Bone marrow (tissue), 2 donors: ENCODE measurements at places on chromosomes 4 and X.

GRCh38 chr4:76420762-76421581 lies at the start of gene CCDC158:
Gene CCDC158, minus strand, starts transcription at chr4:76421141. Its CDS starts 17,934 bp downstream, at chr4:76403207.
- no peak for DNase-seq

- DNase-seq: no peak
Measured at GRCh38 chrX:135416546-135416945, 5.2 kb upstream of the SMIM10L2A start.

- DNase-seq: peak; percentile 87
Measured at GRCh38 chr4:3531879-3532750, at the start of gene LRPAP1. Gene LRPAP1, minus strand, starts transcription at chr4:3532422. Its CDS starts 10 bp downstream, at chr4:3532412.

DNA sequence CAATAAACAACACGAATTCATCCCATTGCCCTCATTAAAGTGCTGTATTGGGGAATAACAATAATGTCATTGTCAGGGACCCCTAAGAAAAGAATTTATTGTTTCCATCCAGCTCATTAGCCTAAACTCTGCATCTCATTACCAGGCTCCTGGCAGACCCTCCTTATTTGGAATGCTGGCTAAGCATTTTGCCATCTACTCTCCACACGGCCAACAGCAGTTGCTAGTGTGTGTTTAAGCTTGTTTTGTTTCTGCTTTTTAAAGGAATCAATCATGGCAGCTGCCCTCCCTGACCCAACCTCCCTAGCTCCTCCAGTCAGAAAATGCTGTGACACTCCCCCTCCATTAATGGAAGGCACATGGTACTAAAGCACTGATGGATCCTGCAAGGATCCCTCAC lies 43.5 kb downstream of the GATB start:
- no peak for DNase-seq

DNA sequence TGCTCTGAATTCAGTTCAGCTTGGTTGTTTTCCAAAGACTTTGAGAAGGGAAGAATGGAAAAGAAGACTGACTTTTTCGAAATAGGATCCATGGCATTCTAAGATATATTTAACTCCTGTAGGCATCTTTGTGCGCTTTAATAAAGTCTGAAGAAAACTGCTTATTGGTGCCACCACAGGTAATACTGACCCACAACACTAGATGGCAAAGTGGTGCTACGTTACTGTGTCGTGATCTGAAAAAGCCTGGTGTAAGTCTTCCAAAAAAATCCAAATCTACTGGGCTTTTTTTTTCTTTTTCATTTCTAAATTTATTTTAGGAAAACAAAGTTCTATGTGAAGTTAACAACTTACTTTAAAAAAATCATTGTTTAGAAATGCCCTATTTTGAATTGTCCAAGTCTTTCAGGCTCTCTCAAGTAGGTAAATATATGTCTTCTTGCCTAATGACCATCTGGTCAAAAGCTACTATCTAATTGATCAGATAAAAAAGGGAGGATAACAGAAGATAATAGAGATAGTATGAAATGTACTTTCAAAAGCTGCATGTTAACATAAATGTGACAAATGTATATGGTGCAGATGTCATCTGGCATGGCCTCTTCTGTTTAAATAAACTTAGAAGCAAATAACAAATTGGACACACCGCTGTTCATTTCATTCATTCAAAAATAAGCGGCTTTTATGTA lies 47.0 kb upstream of the MID1IP1 start:
- DNase-seq: no peak

- DNase-seq: no peak
Measured at GRCh38 chrX:55867181-55867651, 149.7 kb downstream of the RRAGB start.

GRCh38 chr4:6972911-6973310 lies 63.3 kb downstream of the TBC1D14 start:
- DNase-seq: no peak

DNA sequence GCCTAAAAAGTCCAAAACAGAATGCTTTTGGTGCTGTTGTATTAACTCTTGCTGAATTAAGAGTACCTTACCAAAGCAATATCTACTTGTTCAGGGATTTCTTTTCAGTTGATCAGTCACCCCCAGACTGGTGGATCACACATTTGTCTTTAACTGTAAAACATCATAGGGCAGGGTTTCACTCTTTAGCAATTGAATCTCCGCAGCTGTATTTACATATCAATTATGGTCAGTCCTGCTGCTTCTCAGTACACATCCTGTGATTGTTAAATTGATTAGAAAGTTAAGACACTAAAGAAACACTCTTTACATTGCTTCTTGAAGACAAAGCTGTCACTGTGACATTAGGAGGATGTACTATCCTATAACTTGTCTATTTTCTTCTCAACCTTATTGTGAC lies 277.1 kb upstream of the ADGRL3 start:
- no peak for DNase-seq

DNA sequence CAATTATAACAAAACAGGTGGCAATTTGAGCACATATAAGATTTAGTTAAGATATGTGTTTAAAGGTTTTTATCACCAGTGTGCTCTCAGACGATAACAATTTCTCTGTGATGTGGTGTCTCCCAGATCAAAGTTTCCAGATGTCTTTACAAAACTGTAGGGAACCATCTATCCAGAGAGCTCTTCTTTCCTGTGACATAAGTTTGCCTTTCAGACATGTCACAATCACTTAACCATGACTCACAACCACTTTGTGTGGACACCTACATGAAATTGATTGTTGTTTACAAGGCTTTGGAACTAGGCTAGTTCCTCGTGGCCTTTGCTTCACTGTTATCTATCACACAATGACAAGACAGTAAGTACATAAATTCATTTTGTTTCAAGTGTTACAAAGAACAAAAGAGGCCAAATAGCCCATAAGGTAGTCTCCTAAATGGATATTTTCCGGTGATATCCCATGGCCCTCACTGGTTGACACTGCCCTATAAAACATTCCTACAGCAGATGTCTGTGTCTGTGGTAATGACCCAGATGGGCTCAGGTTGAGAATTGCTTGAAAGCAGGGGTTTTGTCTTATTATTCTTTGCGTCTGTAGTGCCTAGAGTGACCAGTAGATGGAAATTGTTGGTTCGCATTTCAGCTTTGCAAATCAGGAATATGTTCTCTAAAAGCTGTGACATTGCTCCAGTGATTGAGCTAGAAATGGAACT lies 297.8 kb upstream of the FAM241A start:
- DNase-seq: no peak

DNA sequence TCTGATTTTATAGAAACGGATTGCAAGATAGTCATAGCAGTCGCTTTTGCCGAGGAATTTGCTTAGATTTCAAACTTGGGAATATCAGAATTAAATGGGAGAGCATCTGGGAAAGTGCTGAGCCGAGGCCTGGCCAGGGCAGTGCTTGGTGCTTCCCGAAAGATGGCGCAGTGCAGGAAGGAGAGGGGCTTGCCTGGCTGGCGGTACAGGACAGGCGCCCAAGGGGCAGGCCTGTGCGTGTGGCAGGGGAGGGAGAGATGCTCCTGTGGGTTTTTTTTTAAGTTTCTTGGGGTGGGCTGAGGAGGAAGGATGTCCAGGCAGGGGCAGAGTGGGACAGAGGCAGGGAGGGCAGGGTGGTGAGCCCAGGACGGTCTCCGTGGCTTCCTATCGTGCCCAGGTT lies 241.1 kb downstream of the AFAP1 start:
- DNase-seq: no peak

DNA sequence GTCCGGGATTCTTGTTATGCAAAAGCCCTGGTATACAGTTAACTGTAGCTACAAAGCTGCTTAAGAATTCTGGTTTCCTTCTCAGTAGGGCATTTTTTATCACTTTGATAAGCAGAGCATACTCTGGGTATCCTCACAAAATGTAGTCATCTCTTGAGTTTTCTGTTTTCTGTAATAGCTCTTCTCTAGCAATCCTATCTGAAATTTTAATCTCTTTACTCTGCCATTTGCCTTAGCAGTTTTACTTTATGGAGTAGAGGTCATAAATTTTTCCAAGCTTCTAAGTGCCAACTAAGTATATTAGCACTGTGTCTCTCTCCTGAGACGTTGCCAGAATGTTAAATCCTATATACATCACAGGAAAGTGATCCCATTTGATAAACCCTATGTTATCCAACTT lies 28.0 kb upstream of the BANK1 start:
- DNase-seq: no peak

- DNase-seq: no peak
Measured at GRCh38 chrX:97806238-97806637, 922.5 kb downstream of the RPA4 start.

- no peak for DNase-seq
Measured at GRCh38 chr4:71025654-71026053, 32.2 kb downstream of the DCK start.

- no peak for DNase-seq
Measured at GRCh38 chr4:152436384-152436783, 99.5 kb downstream of the FBXW7 start.

DNA sequence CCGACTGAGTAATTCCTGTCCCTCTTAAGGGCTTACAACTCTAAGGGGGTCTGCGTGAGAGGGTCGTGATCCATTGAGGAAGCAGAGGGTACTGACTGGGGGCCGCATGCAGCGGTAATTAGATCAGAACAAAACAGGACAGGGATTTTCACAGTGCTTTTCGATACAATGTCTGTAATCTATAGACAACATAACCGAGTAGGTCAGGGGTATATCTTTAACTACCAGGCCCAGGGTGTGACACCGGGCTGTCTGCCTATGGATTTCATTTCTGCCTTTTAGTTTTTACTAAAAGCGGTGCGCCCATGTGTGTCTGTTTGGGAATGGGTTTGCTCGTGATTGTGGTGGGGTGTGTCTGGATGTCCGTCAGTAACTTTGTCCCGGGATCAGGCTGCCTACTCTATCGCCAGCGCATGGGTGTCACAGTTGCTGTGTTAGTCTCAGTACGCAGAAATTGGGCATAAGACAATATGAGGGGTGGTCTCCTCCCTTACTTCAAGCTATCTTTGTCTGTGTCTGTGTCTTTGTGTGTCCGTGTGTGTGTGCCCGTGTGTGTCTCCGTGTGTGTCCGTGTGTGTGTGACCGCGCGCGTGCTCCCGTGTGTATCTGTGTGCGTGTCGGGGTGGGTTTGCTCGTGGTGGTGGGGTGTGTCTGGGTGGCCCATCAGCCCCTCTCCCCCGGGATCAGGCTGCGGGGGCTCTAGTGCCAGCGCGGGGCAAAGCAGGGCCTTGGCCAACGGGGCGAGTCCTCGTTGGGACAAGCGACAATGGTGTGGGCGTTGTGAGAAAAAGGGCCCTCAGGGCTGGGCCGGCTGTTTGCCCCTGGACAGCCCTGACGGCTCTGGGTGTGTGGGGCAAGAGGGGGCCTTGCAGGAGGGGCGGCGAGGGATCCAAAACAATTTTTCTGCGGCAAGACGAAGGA lies 10.4 kb downstream of the FRG2 start:
- DNase-seq: no peak

GRCh38 chr4:74037076-74037955 lies 1.2 kb downstream of the CXCL3 start:
- peak; percentile 57 for DNase-seq

DNA sequence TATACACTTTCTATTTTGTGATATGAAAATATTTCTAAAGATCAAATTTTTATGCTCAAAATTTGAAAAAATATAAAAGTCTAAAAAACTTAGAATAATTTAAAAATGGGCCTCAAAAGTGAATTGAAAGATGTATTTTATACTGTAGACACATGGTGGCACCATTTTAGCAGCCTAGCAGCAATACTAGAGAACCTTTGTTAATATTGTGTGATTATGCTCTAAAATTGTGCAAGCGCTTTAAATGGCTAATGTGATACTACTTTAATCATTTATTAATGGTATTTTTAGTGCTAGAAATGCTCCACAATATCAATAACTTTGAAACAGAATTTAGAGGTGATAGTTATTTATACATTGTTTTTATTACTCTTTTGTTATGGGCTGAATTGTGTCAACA lies 3.7 kb upstream of the GUF1 start:
- DNase-seq: no peak

DNA sequence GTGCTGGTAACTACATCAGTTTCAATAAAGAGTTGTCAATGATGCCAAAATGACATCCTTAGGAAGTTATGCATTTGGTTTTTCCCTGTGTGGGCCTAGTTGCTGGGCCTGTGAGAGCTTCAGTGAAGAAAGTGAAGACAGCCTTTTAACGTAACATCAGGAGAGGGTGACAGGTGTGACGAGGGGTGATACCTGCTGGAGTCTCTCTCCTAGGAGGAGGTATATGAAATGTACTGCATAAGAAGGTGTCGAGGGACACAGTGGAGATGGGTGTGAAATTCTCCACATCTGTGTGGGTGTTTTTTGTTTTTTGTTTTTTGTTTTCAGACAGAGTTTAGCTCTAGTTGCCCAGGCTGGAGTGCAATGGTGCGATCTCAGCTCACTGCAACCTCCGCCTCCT lies 49.2 kb downstream of the EVC start:
- no peak for DNase-seq

DNA sequence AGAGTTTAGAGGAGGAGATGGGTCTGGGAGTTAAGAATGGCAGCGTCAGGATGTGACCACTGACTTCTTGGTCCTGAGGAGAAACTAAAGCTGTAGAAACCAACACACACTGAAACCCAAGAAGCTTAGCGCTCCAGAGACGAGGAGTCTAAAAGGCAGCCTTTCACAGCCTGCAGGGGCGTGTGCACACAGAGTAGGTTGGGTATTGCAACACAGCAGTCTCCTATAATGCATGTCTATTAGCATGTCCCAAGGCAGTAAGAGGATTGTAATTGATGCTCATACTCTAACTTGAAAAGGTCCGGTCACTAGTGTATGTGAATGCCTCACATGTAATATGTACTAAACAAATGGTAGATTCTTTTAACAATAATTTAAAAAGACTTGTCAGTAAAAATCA lies 57.4 kb downstream of the PTTG2 start:
- DNase-seq: no peak

GRCh38 chr4:185343726-185344581 lies 51.8 kb downstream of the LRP2BP start:
- no peak for DNase-seq

DNA sequence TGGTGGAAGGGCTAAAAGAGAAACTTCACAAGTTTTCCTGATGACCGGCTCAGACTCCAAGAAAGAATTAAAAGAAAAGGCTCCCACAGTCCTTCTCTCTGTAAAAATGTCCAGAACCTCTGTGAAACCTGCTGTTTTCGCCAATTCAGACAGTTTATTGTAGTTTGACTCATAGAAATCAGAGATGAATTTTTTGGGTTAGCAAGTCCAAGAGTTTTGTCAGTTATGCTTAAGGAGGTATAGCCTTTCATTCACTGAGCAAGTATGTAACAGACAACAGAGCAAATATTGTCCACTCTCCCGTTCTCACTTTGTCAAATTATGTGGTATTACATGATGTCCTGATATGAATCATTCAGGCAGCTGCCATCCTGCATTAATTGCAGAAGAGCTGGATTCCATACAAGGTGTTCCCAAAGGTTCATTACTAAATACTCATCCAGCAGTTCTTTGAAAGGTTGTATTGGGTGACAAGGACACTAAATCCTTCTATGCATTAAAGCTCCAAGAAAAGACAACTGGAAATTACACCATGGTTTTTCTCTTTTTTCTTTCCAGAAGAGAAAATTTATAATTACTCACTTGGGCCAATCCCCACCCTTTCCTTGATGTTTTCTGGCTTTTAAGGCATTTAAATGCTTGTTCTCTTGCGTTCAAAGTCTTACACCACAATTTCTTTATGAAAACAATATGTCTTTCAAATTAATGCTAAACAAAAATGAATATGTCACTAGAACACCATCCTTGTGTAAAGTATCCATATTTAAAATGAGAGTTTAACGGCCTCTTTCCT lies 30.0 kb upstream of the PLAC1 start:
- DNase-seq: no peak
